ENCODE measurements at places on chromosomes 11 and 22.
A peak's percentile ranks its signal among the peaks of the same experiment; 100 is the strongest.

GRCh38 chr22:49466878-49467595 lies 360.6 kb downstream of the BRD1 start:
- no peak for DNase-seq

- no peak for DNase-seq
These were observed 32.6 kb downstream of the MYO18B start for GRCh38 chr22:25774575-25775026.

DNA sequence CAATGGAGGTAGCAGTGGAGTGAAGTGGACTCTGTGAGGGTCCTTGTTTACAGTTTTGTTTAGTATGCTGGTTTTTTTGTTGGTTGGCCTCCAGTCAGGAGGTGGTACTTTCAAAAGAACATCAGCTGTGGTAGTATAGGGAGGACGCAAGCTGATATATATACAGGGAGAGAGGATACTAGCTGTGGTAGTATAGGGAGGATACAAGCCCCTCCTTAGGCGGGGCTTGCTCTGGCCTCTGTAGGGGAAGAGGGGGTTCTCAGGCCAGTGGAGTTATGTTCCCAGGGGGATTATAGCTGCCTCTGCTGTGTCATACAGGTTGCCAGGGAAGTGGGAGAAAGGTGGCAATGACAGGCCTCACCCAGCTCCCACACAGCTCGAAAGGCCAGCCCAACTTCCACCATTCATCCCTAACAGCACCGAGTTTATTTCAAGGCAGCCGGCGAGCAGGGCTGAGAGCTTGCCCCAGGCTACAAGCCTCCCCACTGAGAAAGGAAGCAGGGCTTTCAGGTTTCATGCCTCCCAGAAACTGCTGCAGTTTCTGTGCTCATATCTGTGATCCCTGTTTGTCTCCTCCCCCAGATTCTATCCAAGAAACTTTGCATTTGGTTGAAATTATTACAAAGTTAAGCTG lies 10.4 kb downstream of the OR52E6 start:
- DNase-seq: no peak

DNA sequence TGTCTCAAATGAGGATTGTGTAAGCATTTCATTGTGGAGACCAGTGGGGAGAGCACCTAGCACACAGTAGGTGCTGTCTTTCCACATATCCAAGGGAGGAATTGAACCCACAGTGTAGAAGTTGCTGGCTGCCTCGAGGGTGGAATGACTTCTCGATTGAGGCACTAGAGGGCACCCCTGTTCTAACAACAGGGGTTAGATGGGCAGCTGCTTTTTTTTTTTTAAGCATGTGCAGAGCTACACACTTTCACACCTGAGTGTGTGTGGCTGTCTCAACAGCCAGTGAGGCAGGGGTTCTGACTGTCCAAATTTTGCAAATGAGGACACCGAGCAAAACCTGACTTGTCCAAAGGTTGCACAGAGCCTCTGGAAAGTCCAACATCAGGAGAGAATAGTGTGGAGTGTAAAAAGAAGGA lies 118.2 kb upstream of the CRYBB3 start:
- peak; percentile 55 for DNase-seq

- DNase-seq: no peak
These were observed 8.3 kb upstream of the RTN4R start for GRCh38 chr22:20276468-20276867.

- DNase-seq: no peak
These were observed 35.8 kb downstream of the GAB2 start for GRCh38 chr11:78381865-78382264.

GRCh38 chr11:109247071-109247470 lies 174.9 kb upstream of the C11orf87 start:
- DNase-seq: no peak

Data from Jurkat, Clone E6-1 (cell line).